ENCODE measurements at places on chromosomes 16 and 17. TPM values are rescaled to one million over a fixed set of nuclear protein-coding genes. Genes with fewer than 3 reads are reported as not detected.
A peak's percentile ranks its signal among the peaks of the same experiment; 100 is the strongest.

DNA sequence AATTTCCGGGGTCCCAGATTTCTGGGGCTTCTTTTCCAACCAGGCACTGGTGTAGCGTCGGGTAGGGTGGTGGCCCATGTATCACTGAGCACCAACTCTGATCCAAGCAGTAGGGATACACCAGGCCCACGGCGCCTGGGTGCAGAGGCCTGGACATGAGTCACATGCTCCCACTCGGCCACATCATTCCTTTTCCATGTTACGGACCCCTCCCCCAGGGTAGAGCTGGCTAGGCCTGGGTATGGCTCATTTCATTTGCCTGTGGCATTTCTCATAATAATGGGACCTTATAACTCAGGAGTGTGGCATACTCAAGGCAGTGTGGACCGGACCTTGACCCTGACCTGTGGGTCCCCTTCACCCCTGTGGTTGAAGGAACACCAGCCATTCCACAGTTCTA, 18.0 kb upstream of the NDRG4 start:
- H3K27ac ChIP-seq = no peak overlapping the region
- DNase-seq = no peak
- H3K4me1 ChIP-seq = no peaks in the 10 kb centered on the region

GRCh38 chr16:9966569-9967157, 215.6 kb downstream of the GRIN2A start:
- H3K4me3 ChIP-seq = no peak overlapping the region
- H3K27me3 ChIP-seq = peaks cover 5% of the 10 kb centered on the region
- H3K36me3 ChIP-seq = no peaks in the 10 kb centered on the region
- DNase-seq = no peak
- no peaks in the 10 kb centered on the region for H3K4me1 ChIP-seq

GRCh38 chr17:53765129-53765528, 57.6 kb upstream of the KIF2B start:
- no peak overlapping the region for H3K4me3 ChIP-seq
- DNase-seq = no peak
- no peaks in the 10 kb centered on the region for H3K4me1 ChIP-seq
- H3K27me3 ChIP-seq = no peaks in the 10 kb centered on the region

DNA sequence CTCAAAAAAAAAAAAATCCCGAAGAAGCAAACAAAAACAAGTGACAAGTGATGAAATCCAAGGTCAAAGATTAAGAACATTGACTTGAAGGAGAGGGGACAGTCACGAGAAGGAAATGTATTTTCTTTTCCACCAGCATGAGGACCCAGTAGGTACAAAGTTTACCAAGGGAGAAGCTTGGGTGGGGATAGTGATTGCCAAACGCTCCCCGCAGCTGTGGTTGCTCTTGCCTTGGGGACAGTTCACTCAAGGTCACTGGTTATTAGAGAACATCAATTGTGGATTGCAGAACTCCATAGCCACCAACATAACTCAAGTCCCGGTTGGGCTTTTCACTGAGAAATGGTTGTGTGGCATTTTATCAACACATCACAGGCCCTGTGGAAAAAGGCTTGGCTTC, 27.0 kb downstream of the RSL1D1 start:
- no peak overlapping the region for H3K4me3 ChIP-seq
- H3K27ac ChIP-seq = no peak overlapping the region
- H3K36me3 ChIP-seq = no peaks in the 10 kb centered on the region
- H3K4me1 ChIP-seq = no peaks in the 10 kb centered on the region

- DNase-seq = no peak
- no peak overlapping the region for H3K4me3 ChIP-seq
- no peaks in the 10 kb centered on the region for H3K36me3 ChIP-seq
- H3K4me1 ChIP-seq = no peaks in the 10 kb centered on the region
These were observed 16.5 kb downstream of the PHKB start for GRCh38 chr16:47477679-47478078.

- no peak for DNase-seq
- no peak overlapping the region for H3K27ac ChIP-seq
- H3K36me3 ChIP-seq = no peaks in the 10 kb centered on the region
- no peak overlapping the region for H3K4me3 ChIP-seq
- no peaks in the 10 kb centered on the region for H3K4me1 ChIP-seq
These were observed 1849.3 kb downstream of the TP53TG3F start for GRCh38 chr16:35308674-35309073.

DNA sequence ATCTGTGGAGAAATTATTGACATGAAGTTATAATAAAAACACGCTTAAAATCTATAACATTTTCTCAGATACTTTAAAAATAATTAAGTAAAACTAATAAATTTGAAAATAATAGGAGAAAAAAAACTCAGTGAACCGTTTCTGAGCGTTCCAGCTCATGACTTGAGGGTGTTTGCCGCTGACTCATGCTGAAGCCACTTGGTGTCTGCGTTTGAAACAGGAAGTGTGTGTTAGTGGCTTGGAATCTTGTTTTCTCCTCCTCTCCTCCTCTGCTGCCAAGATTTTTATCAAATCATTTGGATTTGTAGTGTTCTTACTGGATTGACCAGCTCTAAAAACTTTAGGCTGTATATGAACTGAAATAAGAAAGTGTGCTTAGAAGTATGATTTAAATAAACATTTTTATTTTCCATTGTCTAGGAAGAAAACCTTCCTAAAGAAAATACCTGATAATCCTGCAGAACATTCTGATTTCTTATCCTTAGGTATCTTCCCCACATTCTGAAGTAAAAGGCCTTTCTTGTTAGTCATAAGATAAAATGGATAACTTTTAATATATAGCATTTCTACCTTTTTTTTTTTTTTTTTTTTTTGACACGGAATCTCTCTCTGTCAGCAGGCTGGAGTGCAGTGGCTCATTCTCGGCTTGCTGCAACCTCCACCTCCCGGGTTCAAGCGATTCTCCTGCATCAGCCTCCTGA, 30.8 kb downstream of the USP10 start:
- no peak for DNase-seq
- H3K4me1 ChIP-seq = peaks cover 38% of the 10 kb centered on the region
- H3K27ac ChIP-seq = peak overlapping the region; percentile 92
- peaks cover 2% of the 10 kb centered on the region for H3K36me3 ChIP-seq
- H3K4me3 ChIP-seq = no peak overlapping the region
- no peaks in the 10 kb centered on the region for H3K27me3 ChIP-seq

DNA sequence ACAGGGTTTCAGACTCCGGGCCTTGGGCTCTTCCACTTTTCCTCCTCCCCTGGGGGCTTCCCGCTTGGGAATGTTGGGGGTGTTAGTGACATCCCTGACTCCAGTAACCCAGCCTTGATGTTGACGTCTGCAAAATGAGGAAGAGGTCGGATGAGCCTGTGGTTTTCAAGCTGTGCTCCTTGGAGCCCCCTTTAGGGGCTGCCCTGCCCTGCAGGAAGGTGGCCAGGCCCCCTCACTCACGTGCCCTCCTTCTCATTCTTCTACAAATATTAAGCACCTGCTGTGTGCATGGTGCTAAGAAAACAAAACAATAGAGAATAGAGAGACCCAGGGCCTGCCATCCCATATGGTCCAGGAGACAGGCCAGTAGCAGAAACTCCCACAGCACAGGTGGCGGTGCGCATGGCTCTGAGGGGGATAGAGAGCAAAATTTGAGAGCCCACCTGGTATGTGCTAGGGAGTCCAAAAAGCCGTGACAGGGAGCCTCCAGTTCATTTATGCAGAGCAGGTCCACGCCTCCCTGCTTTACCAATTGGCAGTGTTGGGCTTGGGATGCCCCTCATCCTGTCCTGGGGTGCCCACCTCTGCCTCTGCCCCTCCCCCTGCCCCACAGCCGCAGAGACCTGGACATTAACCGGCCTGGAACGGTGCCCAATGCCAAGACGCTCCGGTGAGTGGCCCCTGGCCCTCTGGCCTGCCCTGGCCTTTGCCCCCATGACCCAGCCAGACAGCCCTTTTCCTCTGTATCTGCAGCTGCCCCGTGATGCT, 7.4 kb downstream of the NDRG4 start:
- H3K27me3 ChIP-seq = no peaks in the 10 kb centered on the region
- no peak overlapping the region for H3K27ac ChIP-seq
- no peak for DNase-seq
- H3K4me3 ChIP-seq = no peak overlapping the region

GRCh38 chr17:52106638-52107261, 51.8 kb downstream of the CA10 start:
- H3K27me3 ChIP-seq = no peaks in the 10 kb centered on the region
- no peaks in the 10 kb centered on the region for H3K4me1 ChIP-seq
- no peak overlapping the region for H3K4me3 ChIP-seq

DNA sequence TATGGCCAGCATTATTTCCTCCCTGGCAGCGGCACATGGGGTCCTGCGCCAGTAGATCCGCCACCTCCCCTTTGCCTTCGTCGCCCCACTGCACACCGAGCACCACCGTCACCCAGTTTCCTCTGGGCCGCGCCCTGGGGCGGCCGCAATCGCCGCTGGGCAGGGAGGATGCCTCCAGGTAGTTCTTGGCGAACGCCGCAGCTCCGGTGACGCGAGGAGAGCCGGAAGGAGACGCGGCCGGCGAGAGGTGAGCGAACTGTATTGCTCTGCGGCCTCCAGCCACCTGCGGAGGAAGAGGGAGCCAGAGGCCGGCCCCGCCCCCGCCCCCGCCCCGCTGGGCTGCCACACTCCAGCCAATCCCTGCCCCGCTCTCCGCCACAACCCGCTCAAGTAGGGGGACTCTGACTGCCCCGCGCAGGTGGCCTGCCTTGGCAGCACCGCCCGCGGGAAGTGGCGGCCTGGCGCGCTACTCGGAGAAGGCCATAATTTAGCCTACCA, 11.8 kb upstream of the SLFN13 start:
- no peak overlapping the region for H3K27ac ChIP-seq
- no peaks in the 10 kb centered on the region for H3K36me3 ChIP-seq
- DNase-seq = peak; percentile 39
- H3K27me3 ChIP-seq = peaks cover 29% of the 10 kb centered on the region
- peaks cover 10% of the 10 kb centered on the region for H3K4me1 ChIP-seq

B4GALNT2 gene
- 0.11 TPM for total RNA-seq

INTS2 gene
- total RNA-seq = 16.9 TPM

SMYD4 gene
- 33.5 TPM for total RNA-seq

TBC1D3C gene
- not detected for total RNA-seq

SMIM5 gene
- total RNA-seq = 4.4 TPM

BRICD5 gene
- 22.5 TPM for total RNA-seq

ZNF594 gene
- 26.1 TPM for total RNA-seq

NUPR1 gene
- not detected for total RNA-seq

RBBP6 gene
- total RNA-seq = 76.1 TPM

PDK2 gene
- 35.7 TPM for total RNA-seq

LITAFD gene
- total RNA-seq = not detected
